CD4-positive, alpha-beta T cell treated with Interleukin-15 for 1 hour (primary cell): ENCODE measurements at places on chromosomes 2 and 18.

DNA sequence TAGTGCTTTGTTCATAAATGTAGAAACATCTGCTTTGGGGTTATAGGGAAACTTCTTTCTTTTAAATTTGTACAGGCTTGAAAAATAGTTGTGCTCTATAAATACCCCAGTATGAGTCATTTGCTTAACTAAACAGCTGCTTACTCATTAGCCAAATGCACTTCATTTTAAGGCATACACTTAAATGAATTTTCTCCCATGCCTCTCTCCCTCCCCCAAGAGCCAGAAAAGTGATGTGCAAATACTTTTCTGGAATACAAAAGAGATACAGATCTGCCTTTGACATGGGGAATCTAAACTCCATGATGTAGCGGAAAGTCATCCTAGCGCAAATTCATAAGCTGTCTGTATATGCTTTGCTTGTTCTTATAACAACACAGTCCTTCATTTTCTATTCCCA, 469.4 kb downstream of the DLGAP1 start:
- no peak for DNase-seq

- no peak for DNase-seq
Observed at GRCh38 chr2:74835831-74836674, 2.1 kb downstream of the HK2 start.

DNA sequence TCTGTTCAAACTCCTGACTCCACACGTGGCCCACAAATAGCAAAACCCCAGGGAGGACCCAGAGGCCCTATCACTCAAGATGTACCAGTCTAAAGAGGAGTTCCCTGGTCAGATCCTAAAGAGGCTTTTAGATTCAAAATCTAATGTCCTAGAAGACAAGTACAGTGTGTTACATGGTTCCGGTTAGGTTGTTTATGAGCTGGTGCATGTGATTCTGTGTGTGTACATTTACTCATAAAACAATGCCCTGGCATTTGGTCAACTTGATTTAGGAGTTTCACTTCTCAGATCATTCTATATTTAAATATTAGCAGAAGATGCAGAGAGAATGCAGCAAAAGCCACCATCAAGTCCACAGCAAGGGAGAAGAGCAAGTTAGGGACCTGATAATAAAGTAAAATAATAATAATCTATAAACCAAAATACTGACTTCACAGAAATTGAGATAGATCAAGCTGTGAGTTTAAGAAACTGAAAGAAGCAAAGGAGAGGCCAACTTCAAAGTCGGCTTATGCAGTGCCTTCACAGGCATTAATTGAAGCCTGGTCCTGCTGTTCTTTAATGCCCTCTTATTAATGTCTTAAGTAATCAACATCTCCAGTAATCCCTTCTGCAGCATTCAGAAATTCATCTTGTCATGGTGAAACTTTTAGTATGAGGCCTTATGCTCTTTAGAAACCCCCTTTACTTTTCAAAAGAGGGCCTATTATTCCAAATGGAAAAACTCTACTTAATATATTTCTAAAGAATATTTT, 4.2 kb upstream of the AP1S3 start:
- no peak for DNase-seq

GRCh38 chr2:147398996-147399395, 445.8 kb upstream of the ACVR2A start:
- no peak for DNase-seq

DNA sequence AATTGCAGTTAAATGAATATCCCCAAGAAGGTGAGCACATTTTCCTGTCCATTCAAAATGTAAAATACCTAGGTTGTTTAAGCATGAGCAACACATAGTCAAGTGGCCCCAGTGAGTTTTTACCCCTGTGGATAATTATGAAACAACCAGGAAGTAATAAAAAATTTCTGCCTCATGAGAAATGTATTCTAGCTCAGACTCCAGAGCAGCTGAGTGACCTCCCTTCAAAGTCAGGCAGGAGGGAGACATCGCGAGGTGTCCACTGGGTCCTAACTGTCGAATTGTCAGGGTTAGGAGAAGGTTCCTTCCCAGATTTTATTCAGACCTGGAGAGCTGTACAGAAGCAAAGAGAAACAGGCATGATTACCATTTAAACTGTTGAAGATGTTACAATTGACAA, 416.6 kb upstream of the SMIM21 start:
- no peak for DNase-seq

- no peak for DNase-seq
Observed at GRCh38 chr2:151713291-151713903, 20.9 kb downstream of the NEB start.

DNA sequence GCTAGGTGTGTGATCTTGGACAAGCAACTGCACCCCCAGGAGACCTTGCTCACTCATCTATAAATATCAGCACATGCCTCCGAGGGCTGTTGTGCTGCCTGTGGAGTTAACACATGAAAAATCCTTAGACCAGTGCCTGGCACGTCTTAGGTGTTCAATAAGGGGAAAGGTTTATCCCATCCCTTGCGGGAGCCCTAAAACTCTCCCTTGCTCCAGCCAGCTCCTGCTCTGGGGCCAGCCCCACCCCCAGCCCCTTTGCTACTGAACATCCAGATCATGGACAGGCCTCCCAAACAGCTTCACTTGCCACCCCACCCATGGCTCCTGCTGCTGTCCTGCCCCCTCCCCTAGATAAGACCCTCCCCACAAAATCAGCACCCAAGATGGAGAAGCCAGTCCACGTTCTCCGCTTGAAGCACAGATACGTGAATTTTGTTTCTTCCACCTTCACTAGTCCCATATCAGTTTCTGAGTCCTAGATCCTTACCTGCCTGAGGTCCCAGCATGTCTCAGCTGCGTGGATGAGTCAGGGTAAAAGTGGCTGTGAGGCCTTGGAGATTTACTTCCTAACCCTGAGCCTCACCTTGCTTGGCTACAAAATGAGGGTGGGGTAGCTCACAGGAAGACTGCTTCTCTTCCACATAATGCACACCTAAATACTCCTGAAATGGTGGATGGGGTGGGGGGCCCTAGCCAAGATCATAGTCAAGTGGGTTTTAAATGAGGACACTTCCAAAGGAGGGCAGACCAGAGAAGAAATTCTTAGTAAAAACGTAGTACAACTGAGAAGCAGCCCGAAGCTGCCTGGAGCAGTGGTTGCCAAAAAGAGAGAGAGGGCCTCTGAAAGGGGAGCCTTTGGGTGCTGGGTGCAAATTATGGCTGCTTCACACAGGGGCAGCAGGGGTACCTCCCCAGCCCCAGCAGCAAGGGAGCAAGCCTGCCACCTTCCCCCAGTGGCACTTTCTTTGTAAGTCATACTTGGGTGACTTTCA, 40.4 kb downstream of the C1QL2 start:
- DNase-seq: no peak

DNA sequence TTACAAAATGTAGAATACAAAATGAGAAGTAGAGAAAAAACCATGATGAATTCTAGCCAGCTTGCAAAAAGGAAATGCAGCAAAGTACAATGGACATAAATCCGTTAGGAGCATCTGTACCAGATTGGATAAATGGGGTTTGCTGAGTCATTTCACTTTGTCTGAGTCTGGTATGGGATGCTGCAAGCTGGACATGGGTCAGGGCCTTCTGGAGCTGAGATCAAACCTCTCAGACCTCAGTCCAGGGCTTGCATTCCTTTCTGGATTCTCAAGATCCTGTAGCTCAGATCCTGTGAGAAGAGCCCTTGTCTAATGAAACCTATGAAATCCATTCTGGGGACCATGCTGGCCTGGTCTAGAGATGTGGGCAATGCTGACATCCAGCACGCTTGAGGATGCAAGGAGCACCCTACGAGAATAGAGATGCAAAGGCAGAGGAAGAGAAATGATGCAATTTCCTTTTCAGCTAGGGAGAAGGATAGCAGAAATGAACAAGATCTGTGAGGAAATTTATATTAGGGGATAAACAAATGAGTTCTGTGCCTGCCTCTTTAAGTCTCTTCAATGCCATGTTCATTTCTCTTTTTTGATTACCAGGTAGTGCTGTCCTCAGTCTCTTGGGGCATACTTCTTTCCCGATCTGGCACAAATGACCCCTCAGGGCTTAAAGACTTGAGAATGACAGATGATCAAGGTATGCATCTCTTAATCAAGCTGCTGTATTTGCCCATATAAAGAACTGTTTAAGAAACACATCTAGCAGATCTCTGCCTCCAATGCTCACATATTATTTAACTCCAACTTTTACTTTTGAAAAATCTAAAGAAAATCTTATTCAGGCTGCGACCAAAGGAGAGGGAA, 230.4 kb downstream of the MEIS1 start:
- no peak for DNase-seq

DNA sequence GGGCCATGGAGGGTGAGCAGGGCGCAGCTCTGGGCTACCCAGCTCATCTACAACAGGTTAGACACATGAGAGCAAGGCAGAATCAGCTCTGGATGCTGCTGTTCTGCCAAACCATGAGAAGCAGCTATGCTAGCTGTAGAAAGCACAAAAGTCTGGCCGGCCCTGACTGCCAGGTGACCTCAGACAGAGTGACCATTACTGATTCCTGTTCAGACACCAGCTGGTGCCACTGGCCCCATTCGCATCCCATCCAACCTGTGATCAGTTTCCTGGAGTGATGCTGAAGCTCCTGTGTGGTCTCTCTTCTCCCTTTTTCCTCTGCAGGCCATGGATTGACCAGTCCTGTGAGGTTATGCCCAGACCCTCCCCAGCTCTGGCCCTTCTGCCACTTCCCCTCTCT, 14.3 kb downstream of the RBMS1 start:
- no peak for DNase-seq

DNA sequence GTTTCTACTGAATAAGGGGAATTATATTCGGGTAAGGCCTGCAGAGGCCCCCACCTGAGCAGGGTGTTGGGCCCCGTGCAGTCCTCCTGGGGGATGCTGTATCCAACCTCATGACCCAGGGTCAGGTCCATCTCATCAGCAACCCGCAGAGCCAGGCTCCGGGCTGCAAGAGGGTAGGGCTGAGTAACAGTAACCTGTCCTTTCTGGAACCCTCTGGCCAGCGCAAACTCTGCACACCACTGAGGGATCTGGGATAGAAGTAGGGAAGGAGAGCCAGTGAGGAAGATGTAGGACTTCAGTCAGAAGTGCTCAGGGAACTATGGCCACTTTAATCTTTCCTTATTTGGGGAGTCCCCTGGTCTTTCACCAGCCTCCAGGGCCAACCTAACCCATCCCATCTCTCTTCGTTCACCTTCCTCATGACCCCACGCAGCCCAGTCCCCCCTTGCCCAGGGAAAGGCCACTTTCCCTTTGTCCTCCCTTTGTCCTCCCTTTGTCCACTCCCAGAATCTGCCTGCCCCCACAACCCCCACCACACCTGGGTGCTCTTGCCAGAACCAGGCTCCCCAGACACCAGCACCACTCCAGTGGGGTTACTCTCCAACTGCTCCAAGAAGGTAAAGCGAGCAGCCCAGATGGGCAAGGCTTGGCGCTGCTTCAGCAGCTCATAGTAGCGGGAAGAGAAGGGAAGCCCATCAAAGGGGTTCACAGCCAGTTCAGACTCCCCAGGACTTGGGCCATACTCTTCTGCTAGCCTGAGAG, 895 bp downstream of the DQX1 start:
- no peak for DNase-seq

DNA sequence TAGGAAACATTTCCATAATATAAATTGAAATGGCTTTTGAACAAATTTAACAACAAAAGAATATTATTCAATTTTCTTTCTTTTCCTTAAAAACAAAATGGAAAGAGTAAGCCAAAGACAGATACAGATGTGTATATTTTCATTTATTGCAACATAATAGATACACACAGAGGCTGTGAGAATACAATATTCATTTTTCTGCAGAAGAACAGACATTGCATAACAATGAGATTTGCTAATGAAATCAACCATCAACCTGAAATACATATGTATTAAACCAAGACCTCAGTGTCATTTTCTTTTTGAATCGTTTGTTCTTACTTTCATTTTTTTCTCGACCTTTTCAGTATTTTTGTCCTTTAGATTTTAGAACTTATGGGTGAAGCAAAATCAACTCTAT, 95.1 kb downstream of the BAZ2B start:
- DNase-seq: no peak

GRCh38 chr2:50606860-50607259, 425.1 kb downstream of the NRXN1 start:
- DNase-seq: no peak

DNA sequence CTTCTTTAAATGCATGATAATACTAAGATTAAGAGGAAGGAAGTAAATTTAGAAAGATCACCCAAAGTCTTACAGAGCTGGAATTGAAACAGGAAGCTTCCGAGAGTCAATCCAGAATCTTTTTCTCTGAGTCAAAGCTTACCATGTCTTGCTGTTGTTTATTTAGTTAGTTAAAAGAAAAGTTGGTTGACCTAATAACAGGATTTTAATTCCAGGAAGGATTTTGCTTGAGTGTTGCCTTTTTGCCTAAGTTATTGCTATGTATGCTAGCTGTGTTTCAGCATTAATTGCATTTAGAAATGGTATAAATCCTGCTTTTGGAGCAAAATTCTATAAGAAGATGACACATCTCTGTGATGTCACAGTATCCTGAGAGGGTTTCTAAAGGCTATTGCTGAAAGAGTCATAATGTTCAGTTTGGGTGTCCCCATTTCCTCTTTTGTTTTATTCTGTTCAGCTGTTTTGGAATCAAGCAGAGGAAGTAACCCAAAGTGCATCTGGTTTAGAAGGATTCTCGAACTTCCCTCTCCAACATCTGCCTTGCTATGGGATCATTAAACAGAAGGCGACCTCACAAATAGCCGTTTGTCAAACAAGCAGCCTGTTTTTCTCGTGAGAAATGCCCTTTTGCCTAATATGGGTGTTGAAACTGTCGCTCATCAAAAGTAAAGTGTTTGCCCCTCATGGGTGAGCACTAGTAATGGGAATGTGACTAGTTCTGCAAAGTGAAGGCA, 271.5 kb upstream of the MMADHC start:
- no peak for DNase-seq

GRCh38 chr2:53150146-53150545, 617.5 kb upstream of the CHAC2 start:
- no peak for DNase-seq

DNA sequence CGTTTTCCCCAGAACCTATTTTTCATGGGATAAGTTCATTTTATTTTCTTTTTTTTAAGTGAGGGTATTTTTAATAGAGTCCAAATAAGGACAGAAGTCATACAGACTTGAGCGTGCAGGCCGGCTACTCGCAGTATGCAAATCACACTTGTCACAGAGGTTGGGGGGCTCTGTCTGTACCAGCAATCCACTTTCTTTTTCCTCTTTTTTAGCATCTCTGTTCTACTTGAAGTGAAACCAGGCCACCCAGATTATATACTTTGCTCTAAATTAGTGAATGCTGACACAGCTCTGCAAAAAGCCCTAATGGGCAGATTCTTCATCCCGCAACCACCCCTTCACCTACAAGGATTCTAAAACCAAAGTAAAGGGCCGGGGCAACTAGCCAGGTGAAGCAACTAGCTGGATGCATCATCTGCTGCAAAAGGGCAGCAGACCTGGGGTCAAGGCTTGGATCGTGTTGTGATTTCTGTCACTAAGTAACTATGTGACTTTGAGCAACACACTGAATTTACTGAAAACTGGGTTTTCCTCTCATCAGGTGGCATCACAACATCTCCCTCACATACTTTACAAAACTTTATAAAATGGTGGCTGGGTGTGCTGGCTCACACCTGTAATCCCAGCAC, 18.4 kb downstream of the KDSR start:
- DNase-seq: no peak
